Gastroesophageal sphincter (tissue), 4 donors: ENCODE measurements at places on chromosomes 11 and 22. TPM values are rescaled to one million over a fixed set of nuclear protein-coding genes. Genes with fewer than 3 reads are reported as not detected.

TMPRSS4 gene
- 0.23 TPM for total RNA-seq

DNA sequence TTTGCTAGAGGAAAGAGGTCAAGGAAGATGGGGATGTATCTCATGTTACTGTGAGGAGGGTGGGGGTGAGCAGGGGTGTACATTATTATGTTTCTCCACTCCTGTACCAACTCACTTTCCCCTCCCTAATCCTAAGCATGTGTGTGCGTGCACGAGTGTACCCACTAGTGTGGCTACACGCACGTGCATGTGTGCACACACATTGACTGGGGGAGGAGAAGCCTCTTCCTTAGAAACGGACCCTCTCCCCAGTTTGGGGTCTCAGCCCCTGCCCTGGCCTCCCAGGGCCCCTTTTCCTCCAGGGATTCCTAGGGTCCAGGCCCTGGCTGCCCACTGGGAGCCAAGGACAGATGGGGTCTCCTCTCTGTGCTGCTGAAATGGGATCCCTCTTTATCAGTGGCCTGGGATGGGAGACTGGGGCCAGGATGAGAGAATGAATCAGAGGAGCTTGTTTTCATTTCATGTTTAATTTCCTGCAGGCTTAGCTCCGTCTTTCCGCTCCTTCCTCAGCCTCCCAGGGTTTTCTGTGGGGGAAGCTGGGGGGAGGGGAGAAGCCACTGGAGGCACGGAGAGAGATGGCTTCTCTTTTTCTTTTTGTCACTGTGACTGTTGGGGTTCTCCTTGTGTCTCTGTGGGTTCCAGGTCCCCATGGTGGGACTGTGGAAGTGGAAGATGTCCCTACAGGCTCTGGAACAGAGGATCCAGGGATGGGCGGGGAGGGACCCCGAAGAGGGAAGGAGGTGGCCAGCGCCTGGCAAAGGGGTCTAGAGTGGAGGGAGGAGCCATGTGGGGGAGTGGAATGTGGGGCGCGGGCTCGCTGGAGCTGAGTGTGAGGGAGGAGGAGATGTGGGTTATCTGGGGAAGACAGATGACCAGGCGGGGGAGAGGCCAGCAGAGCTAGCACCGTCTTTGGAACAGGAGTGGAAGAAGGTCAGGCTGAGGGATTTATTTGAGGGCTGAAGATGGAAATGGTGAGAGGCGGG lies 40.3 kb downstream of the ALX4 start:
- no peak for ATAC-seq

TOP3B gene
- total RNA-seq = 17.5 TPM

DNA sequence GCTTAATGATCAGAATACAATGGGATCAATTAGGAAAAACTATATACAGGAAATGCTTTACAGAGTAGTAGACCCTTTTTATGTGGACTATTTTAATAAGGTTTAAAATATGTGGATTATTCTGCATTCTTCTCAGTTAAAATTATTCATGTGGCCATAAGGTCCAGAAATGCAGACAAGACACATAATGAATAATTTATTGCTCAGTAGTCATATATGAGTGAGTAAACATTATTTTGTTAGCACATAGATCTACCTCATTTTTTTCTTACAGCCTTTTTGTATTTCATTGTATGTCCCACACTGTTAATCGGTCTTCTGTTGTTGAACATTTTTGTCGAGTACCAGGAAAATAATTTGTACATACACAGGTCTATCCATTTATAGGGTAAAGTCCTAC lies 20.8 kb downstream of the MED17 start:
- ATAC-seq = no peak

TEX12 gene
- not detected for total RNA-seq

DNA sequence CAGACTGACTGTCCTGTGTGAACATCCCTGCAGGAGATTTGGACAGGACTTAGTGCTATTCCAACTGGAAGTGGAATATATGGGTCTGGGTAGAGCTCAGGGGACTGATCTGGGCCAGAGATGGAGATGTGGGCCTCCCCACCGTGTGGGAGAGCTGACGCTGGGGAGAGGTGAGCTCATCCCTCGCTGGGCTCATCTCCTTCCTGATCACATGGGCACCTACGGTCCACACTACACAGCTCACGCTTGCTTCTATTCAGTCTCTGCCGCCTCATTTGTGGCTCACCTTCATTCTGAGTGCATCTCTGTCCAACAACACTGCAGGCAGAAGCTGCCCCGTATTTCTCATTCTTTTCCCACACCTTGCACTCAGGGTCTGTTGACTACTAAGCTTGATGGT lies 16.6 kb upstream of the RAB1B start:
- no peak for ATAC-seq

- ATAC-seq = no peak
Observed at GRCh38 chr22:47102081-47102480, 339.6 kb downstream of the TBC1D22A start.

GRCh38 chr11:706439-706956 lies 467 bp downstream of the EPS8L2 start:
- ATAC-seq = peak; percentile 71

KCNJ5 gene
- 0.50 TPM for total RNA-seq

GRCh38 chr22:17802822-17803221 lies 28.6 kb upstream of the BID start:
- no peak for ATAC-seq

USP2 gene
- total RNA-seq = 7.6 TPM

GRCh38 chr11:33321422-33321821 lies 64.2 kb downstream of the HIPK3 start:
- no peak for ATAC-seq

- ATAC-seq = no peak
Observed at GRCh38 chr22:41445129-41446056, 1.2 kb downstream of the TOB2 start.

HIC2 gene
- total RNA-seq = 4.4 TPM

DNA sequence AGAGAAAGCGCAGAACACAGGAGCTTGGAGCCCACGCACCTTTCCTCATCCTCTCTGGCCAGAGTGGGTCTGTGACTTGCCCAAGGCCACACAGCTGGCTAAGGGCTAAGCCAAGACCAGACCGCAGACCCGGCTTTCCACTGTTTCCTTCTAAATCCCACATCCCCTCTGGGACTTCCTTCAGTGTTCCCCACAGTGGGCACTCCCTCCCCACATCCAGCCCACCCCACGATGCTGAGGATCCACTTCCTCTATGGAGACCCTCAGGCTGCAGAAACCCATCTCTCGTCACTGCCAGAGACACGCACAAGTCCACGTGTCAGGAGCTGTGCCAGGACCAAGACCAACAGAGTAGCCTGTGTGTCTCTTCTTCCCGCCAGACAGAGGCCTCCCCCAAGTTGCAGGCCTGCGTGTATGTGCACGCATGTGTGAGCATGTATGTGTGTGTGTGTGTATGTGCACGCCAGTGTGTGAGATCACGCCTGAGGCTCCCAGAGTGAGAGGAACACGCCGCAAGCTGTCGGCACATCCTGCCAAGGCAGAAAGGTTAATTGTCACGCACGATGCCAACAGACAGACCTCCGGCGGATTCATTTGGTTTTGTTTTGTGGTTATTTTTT lies 21.6 kb downstream of the PDGFB start:
- no peak for ATAC-seq

CCDC116 gene
- total RNA-seq = 0.16 TPM

GRCh38 chr11:74636630-74637184 lies 44.3 kb downstream of the POLD3 start:
- peak; percentile 51 for ATAC-seq

HPS5 gene
- total RNA-seq = 37.3 TPM

DNA sequence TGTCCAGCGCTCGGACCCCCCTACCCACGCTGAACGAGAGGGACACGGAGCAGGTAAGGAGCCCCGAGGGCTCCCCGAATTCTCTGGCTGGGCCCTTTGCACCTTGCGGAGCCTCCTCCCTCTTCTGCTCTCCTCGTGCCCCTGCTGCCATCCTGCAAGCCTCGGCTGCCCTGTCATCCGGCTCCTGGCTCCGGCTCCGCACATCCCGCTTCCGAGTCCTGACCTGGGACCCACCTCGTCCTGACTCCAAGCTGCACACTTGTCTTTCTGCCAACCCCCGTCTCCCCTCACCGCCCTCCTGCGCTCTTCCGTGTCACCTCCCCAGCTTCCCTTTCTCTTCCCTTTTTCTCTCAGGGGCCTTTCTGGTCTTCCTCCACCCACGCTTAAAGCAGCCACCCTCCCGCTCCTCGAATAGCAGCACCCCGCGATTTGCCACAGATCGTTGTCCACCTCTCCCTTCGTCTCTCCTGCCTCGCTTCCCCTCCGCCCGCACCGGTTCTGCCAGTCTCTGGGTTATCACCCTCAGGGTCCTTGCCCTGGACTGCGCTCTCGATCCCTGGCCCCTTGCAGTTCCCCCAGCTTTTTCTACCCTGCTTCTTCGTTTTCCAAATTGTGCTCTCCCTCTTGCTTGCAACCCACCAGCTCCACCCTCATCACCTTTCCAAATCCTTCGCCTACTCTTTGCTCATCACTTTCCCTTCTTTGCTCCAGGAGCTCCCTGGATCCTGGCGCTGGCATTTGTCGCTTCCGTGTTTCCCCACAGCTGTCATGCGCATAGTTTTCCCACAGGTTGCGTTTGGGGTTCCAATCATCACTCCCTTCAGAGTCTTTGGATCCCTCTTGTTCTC lies 822 bp downstream of the MARK2 start:
- no peak for ATAC-seq

DNA sequence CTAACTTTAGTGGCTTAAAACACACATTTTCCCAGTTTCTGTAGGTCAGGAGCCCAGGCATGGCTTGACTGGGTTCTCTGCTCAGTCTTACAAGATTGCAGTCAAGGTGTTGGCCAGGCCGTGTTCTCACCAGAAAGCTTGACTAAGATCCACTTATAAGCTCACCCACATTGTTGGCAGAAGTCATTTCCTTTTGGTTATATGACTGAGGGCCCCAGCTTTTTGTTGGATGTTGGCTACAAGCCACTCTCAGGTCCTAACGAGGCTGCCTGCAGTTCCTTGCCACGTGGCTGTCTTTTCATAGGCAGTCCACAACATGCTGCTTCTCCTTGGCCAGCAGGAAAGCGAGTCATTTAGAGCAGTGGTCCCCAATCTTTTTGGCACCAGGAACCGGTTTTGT lies 79.3 kb upstream of the CRTAM start:
- no peak for ATAC-seq

- ATAC-seq = no peak
Observed at GRCh38 chr22:44855855-44856254, 103.5 kb downstream of the ARHGAP8 start.

- ATAC-seq = no peak
Observed at GRCh38 chr11:110454609-110455008, 24.9 kb downstream of the FDX1 start.

DNA sequence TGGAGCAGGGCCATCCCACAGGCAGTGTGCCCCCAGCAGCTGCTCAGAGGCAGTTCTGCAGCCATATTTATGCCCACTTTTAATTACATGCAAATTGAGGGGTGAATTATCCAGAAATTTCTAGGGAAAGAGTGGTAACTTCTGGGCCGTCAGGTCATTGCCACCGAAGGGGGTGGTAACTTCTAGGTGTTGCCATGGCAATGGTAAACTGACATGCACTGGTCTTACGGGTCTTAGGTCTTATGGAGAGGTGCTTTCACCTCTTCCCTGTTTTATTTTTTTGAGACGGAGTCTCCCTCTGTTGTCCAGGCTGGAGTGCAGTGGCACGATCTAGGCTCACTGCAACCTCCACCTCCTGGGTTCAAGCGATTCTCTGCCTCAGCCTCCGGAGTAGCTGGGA lies 3.8 kb upstream of the TMEM134 start:
- ATAC-seq = no peak

- no peak for ATAC-seq
Observed at GRCh38 chr11:55949330-55949729, 13.1 kb upstream of the OR5I1 start.

- ATAC-seq = no peak
Observed at GRCh38 chr11:11657218-11657955, 35.6 kb upstream of the GALNT18 start.

DNA sequence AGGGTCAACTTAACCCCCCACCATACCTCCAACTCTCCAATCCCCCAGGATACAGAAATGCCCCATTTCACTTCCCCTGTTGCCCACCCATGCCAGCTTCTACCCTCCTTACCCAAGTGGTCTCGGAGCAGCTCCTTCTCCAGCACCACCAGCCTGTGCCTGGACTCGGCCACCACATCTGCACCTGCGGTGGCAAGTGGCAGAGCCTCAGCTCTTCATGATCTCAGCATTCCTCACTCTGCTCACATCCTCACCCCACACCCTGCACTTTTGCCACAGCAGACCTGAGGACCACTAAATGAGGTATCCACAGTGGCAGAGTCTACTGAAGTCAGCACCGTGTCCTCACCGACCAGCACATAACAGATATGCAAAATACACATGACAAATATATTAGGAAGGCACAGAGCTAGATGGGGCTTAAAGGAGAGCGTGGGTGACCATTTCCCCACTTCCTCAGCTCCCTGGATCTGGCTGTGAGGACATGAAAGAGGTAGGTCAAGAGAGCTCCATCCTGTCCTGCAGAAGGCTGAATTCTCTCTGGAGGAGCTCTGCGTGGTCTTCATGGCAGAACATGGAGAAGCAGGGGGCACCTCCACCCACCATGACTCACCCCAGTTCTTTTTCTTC lies 9.7 kb downstream of the NHERF4 start:
- no peak for ATAC-seq

GRCh38 chr11:10293423-10294289 lies at the start of gene SBF2:
SBF2 (minus strand) TSS chr11:10294219; CDS start chr11:10294069, 150 bp downstream.
- ATAC-seq = peak; percentile 88

DNA sequence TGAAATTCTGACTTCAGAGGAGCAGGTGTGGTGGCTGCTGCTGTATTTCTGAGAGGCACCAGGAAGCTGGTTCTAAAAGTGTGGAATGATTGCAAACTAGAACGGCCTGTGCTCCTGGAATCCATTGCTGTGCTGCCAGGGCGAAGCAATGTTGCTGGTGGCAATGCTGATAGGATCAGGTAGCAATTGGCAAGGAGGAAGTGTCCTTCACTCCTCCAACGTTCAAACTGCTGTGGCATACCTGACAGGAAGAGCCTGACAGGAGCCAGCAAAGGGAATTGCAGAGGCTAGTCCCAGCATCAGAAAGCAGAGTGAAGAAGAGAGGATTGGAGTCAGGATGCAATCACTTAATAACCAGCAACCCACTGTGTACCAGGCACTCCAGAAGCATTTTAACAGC lies 118.2 kb downstream of the FAR1 start:
- ATAC-seq = no peak

DNA sequence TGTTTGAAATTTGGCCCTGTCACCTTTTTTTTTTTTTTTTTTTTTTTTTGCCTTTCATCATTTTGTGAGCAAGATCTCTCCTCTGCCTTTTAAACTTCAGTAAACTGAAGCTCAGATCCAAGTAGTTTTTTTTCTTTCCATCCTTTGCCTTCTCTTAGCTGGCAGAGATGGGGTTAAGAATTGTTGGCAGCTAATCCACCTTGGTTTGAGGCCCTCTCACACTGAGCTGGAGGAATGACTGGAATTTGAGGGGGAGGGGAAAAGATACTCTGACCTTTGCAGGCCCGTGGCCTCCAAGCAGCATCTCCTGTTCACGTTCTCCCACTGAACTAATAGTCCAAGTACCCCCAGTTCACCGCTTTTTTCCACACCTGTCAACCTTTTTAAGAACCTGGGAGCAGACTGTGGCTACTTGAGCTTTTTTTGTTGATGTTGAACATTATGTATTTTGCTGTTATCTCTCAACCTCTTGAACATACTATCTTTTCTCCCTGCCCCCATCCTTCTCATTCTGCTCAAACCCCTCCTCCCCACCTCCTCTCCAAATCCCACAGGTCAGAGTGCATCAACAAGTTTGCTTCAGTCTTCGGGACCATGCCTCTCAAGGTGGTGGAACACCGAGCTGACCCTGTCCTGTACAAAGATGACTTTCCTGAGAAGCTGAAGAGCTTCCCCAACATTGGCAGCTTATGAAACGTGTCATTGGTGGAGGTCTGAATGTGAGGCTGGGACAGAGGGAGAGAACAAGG lies 66.2 kb downstream of the ALX4 start:
- no peak for ATAC-seq
